ENCODE measurements at places on chromosomes 6 and 20. TPM values are rescaled to one million over a fixed set of nuclear protein-coding genes. Genes with fewer than 3 reads are reported as not detected.

The ATP6V1G2 gene
- total RNA-seq, result 0.16 TPM

The TRIM10 gene
- total RNA-seq, result not detected

GRCh38 chr20:6126846-6127245 lies 4.0 kb upstream of the FERMT1 start:
- peaks cover 3% of the 10 kb centered on the region for H3K4me1 ChIP-seq
- no peaks in the 10 kb centered on the region for H3K27me3 ChIP-seq
- H3K27ac ChIP-seq, result no peak overlapping the region

GRCh38 chr6:24517659-24518543 lies 23.1 kb downstream of the ALDH5A1 start:
- DNase-seq, result no peak
- H3K27me3 ChIP-seq, result no peaks in the 10 kb centered on the region
- no peak overlapping the region for H3K27ac ChIP-seq

- DNase-seq, result no peak
- H3K4me1 ChIP-seq, result no peaks in the 10 kb centered on the region
- H3K27me3 ChIP-seq, result no peaks in the 10 kb centered on the region
- no peak overlapping the region for H3K27ac ChIP-seq
- H3K36me3 ChIP-seq, result no peaks in the 10 kb centered on the region
These were observed 7.7 kb upstream of the KLHL31 start for GRCh38 chr6:53673162-53673727.

DNA sequence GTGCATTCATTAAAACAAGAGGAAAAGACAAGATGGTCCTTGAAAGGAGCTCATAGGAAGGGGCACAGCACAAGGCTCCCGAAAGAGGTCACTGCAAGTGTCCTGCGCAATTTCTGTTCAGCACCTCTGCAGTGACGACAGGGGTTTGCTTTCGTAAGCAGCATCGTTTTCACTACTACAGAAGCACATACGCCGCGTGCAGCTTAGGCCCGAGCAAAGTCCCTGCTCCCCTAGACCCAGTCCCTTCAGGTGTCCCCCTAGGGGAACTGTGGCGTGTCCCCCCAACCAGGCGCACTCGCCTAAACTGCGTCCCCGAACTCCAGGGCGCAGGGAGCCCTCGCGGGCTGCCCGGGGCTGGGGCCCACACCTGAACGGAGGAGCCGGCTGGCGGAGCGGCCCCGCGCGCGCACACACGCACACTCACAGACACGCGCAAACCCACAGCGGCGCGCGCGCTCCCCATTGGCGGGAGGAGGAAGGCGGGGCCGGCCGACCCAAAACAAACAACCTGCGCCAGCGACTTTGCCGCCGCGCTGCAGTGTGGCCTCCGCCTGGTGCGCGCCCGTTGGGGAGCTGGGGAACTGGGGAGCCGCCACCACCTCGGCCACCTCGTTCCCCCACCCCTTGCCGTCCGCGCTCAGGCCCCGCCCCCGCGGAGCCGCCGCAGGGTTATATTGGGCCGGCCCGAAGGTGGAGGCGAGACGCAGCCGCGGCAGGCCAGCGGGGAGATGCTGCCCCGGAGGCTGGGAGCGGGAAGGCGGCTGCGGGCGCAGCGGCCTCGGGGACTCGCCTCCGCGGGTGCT lies at the start of gene FOXQ1:
Gene FOXQ1 (plus strand): TSS at position 699 of the 803 bp plus-strand sequence. CDS start 607 bp downstream, outside the sequence.
- peaks cover 7% of the 10 kb centered on the region for H3K27me3 ChIP-seq
- no peaks in the 10 kb centered on the region for H3K4me1 ChIP-seq
- peak within 1 kb of the TSS; percentile 61 for H3K4me3 ChIP-seq
- H3K27ac ChIP-seq, result peak within 1 kb of the TSS; percentile 72
- peak; percentile 89 for DNase-seq

GRCh38 chr20:62651285-62652021 lies 9.2 kb downstream of the SLCO4A1 start:
- H3K27me3 ChIP-seq, result no peaks in the 10 kb centered on the region
- DNase-seq, result peak; percentile 45
- peaks cover 6% of the 10 kb centered on the region for H3K4me1 ChIP-seq
- no peak overlapping the region for H3K4me3 ChIP-seq
- H3K36me3 ChIP-seq, result no peaks in the 10 kb centered on the region
- peak overlapping the region; percentile 86 for H3K27ac ChIP-seq

GRCh38 chr6:106827081-106827480 lies 147.4 kb downstream of the CD24 start:
- H3K36me3 ChIP-seq, result no peaks in the 10 kb centered on the region
- no peak overlapping the region for H3K27ac ChIP-seq
- no peak for DNase-seq
- H3K27me3 ChIP-seq, result no peaks in the 10 kb centered on the region
- no peaks in the 10 kb centered on the region for H3K4me1 ChIP-seq

- H3K4me1 ChIP-seq, result no peaks in the 10 kb centered on the region
- no peak for DNase-seq
- no peaks in the 10 kb centered on the region for H3K36me3 ChIP-seq
- H3K4me3 ChIP-seq, result no peak overlapping the region
- no peak overlapping the region for H3K27ac ChIP-seq
These were observed 949.9 kb upstream of the FLRT3 start for GRCh38 chr20:15287329-15287728.

The ID1 gene
- 9.5 TPM for total RNA-seq
